ENCODE measurements at places on chromosomes 1 and 21. TPM values are rescaled to one million over a fixed set of nuclear protein-coding genes. Genes with fewer than 3 reads are reported as not detected.

Gene UBL4B
- not detected for total RNA-seq

- no peak for DNase-seq
Measured at GRCh38 chr1:12587981-12588640, 29.9 kb downstream of the DHRS3 start.

Gene DIO1
- total RNA-seq = not detected

Gene SPRR2E
- total RNA-seq = not detected

DNA sequence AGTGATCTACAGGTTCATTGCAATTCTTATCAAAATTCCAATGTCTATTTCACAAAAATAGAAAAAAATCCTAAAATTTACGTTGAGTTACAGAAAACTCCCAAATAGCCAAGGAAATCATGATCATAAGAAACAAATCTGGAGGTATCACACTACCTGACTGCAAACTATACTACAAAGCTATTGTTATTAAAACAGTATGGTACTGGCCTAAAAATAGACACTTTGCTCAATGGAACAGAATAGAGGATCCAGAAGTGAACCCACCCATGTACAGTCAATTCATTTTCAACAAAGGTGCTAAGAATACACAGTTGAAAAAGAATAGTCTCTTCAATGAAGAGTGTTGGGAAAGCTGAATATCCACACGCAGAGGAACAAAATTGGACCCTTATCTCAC, 30.2 kb downstream of the GBP2 start:
- no peak for DNase-seq

GRCh38 chr1:208254862-208255261, 10.7 kb upstream of the PLXNA2 start:
- no peak for DNase-seq
